Substantia nigra (tissue), 51 donors: ENCODE measurements at places on chromosomes 7 and 10.

GRCh38 chr10:22648547-22648961, 65.8 kb downstream of the PIP4K2A start:
- no peak for DNase-seq

DNA sequence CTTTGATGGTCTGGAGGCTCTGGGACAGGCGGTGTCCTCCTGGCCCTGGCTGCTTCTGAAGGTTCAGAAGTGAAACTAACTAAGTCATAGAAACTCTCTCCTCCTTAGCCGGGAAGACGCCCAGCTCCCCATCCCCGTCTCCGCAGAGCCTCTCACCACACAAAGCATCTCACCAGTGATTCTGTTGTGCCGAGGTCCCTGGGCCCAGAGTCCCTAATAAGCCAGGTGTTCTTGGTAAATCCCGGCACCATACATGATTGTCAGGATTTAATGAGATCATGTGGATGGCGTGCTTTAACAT, 9.4 kb downstream of the HKDC1 start:
- no peak for DNase-seq

DNA sequence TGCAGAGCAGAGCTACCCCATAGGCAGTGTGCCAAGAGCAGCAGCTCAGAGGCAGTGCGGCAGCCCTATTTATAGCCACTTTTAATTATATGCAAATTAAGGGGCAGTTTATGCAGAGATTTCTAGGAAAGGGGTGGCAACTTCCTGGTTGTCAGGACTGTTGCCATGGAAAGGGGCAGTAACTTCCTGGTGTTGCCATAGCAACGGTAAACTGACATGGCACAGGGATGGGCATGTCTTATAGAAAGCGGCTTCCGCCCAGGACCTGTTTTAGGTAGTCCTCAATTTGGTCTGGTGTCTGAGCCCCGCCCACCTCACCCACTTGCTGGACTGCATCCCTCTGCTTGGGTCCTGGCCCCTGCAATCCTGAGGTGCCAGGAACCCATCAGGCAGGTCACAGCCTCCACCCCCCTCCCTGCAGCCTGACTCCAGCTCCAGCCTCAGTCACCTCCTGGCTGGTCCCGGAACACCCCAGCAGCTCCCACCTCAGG, 115.8 kb downstream of the TMEM130 start:
- DNase-seq: no peak

GRCh38 chr10:124367414-124367813, 51.3 kb downstream of the OAT start:
- DNase-seq: no peak

DNA sequence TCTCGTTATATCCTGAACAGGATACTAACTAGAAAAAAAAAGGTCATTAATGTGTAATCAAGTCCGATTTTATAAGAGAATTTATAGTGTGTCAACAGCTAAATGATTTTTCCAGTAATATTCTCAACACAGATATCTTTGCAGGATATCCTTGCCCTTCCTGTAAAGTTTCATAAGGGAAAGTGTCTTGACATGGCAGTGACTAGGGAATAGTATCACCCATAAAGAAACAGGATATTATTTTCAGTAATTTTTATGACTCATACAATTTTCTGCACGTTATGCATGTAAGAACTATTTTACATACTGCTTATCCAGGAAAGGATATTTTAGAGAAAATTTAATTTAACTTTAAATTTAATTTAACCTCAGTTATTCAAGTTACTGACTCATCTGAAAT, 19.5 kb upstream of the PNLIP start:
- no peak for DNase-seq

DNA sequence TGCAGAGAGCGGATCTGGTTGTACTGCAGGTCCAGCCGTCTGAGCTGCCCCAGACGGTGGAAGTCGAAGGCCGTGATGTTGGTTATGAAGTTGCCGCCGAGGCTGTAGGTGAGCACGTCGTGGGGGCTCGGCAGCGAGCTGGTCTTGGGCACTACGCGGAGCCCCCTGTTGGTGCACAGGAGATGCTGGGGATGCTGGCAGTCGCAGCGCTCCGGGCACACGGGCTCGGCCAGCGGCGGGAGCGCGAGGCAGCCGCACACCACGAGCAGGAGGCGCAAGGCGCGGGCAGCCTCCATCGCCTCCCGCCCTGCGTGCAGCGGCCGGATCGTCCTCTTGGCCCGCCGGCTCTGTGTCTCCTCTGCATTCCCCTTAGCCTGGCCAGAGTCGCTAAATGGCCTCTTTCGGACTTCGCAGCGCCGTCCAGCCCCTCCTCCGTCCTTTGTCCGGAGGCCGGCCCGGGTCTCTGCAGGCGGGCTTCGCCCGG, 337 bp downstream of the TRIL start:
- DNase-seq: no peak

- no peak for DNase-seq
Observed at GRCh38 chr10:102878629-102879028, 9.4 kb downstream of the AS3MT start.

GRCh38 chr10:44627591-44628354, 242.9 kb upstream of the CXCL12 start:
- no peak for DNase-seq

GRCh38 chr7:148665221-148665620, 33.5 kb upstream of the CUL1 start:
- DNase-seq: no peak

DNA sequence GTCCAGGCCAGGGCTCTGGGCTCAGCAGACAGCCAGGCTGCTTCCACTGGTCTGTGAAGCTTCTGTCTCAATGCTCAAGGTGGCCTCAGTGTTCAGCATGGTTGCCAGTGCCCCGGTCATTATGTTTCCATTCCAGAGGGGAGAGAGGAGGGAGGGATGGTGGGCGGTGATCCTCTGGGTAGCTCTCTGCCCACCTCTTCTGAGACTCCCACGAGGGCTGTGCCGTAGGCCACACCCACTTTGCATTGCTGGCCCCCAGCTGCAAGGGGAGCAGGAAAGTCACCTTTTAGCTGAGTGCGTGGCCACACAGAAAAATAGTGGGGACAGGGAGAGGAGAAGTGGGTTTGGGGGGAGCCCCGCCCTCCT, 42.5 kb downstream of the FOXK1 start:
- DNase-seq: no peak

DNA sequence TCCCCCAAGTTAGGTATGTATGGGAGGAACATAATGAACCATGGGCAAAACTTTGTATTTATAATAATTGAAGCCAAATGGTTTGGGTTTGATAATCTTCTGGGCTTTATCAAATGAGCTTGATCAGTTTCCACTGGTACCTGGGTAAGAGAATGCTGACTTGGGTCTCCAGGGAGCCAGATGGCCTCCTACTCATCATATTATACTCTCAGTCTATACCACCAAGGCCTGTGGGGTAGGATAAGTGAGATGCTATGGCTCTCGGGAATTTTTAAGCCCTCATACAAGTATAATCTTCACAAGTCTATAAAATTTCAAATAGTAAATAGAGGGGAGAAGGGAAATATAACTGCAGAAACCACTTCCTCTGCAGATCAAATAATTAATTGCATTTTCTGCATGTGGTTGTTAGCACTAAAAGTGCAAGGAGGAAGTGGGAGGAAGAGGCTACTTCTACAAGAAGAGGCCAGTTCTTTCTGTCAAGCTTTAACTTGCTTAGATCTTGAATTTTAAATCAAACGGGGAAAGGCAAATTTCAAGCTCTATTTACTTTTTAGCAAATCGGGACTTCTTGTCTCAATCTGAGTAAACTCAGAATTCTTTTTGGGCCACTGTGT, 349.0 kb downstream of the SORCS1 start:
- DNase-seq: no peak

DNA sequence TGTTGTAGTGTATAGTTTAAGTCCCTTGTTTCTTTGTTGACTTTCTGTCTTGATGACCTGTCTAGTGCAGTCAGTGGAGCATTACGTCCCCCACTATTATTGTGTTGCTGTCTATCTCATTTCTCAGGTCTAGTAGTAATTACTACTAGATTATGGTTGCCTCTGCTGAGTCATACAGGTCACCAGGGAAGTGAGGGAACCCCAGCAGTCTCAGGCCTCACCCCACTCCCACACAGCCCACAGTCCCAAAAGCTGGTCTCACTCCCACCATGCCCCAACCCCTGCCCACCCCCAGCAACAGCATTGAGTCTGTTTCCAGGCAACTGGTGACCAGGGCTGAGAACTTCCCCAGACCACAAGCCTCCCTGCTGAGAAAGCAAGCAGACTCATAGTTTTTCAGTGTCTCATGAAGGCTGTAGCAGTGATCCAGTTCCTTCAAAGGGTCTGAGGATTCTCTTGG, 88.0 kb downstream of the PLXDC2 start:
- no peak for DNase-seq

DNA sequence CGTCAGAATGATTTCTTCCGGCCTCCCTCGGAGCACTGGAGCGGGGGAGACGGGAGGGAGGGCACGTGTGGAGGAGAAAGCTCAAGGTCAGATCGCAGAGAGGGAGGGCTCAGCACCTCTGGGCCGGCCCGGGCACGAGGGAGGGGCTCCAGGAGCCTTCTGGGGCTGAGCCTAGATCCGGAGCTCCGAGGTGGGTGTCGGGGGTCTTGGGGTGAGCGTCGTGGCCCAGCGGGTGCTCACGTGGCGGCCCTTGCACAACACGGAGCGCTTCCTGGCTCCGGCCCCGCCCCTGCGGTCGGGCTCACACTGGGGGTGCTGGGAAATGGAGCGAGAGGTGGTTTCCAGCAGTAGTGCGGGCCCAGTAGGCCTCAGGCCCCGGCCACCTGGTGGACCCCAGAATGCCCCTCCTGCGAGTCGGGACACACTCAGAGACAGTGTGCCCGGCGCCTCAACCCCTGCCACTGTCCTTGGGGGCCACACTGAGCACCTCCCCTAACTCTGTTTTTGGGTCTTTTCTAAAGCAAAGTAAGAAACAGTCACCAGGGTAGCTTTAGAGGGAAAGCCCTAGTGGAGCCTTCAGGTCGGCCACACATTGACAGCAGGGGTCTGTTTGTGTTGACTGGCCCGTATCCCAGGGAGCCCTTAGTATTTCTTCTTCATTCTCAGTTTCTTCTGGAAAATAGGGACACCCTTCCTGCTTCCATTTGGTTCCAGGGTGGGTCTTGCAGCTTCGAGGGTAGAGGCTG, 798 bp downstream of the PPIF start:
- DNase-seq: peak; percentile 27

- DNase-seq: no peak
Observed at GRCh38 chr10:113711142-113711541, 31.4 kb downstream of the CASP7 start.

GRCh38 chr10:122990278-122990677, 10.1 kb downstream of the PSTK start:
- DNase-seq: no peak

DNA sequence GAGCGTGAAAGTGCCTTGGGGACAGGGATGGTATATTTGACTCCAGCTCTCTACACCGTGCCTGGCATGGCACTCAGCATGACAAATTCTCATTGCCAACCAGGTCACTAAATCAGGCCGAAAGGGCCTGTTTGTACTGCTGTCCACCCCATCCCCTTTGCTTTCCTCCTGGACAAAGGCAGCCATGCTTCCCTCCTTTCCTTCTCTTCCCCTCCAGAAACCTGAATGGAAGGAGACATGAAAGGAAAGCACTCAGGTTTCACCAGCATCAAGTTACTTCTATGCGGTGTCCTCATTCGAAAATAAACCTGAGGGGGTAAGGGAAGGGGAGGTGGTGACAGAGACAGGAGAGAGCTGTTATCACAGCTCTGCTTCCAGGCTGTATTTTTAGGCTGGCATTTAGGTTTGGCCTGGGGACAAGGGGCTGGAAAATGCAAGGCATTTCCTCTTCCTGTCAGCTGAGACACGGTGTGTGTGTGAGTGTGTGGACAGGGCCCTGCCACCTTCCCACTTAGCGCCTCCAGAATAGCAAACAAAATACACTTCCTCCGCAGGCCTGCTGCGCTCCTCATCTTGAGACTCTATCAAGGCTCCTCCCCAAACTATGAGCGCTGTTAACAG, 79.9 kb upstream of the COL13A1 start:
- DNase-seq: no peak

GRCh38 chr7:155418304-155418703, 39.6 kb upstream of the EN2 start:
- no peak for DNase-seq

- peak; percentile 47 for DNase-seq
Observed at GRCh38 chr7:514651-515598, 4.7 kb downstream of the PDGFA start.

DNA sequence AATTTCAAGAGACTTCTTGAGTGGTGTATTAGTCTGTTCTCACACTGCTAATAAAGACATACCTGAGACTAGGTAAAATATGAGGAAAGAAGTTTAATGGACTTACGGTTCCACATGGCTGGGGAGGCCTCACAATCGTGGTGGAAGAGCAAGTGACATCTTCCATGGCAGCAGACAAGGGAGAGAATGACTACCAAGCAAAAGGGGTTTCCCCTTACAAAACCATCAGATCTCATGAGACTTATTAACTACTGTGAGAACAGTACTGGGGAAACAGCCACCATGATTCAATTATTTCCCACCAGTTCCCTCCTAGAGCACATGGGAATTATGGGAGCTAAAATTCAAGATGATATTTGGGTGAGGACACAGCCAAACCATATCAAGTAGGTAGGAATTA, 150.5 kb downstream of the PCDH15 start:
- no peak for DNase-seq

DNA sequence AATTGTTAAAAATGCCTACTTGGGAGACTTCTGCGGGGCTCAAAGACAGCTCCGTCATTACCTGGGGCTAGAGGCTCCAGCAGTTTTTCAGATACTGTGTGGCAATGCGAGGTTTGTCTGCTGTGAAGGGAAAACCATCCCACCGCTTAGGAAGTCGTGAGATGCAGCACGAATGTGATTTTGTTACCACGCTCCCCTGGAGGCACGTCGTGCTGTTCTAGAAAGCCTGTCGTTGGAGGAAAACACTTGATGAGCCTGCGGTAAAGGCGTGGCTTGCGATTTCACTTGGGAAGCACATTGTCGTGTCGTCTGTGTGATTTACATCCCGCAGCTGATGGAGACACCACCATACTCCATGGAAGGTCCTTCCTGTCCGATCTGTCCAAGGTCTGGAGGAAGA, 39.3 kb downstream of the CAMK1D start:
- DNase-seq: peak; percentile 11

DNA sequence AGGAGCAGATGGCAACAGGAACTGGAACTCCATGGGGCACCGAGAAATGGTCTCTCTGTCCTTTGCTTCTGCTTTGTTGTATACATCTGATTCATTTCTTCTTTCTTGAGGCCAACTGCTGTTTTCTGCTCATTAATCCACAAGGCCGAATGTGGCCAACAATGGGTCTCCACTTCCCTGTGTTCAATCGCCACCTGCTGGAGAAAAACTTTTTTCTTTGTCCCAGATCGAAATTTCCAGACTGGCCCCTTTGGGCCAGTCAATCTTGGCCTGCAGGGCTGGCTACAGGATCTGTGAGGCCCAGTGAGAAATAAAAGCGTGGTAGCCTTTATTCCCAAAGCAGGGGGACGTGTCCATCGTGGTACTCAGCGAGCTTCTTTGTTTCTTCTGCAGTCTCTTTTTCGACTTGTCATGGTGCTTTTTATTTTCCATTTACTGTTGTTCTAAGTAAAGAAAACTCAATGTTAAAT, 58.8 kb downstream of the PARP12 start:
- no peak for DNase-seq

DNA sequence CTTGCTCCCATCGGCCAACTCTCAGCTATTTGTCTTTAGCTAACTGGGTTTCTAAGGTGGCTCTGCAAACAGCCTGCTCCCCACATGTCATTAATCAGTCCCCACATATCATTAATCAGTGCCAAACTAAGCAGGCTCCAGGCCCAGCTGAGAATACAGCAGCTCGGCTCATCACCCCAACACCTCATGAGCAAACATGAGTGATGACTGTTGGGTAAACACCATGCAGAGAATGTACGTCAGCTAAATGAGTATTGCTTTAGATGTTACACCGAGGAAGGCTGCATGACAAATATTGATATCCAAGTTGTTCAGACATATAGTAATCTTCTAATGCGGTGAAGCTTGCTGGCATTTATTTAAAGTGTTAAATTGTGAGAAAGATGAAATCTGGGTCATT, 187.5 kb upstream of the AOAH start:
- no peak for DNase-seq
